ENCODE measurements at places on chromosomes 5 and 9.

- DNase-seq = no peak
Measured at GRCh38 chr5:122371511-122372151, 59.6 kb downstream of the SNCAIP start.

GRCh38 chr9:15349892-15350761, 43.1 kb upstream of the TTC39B start:
- DNase-seq = no peak

DNA sequence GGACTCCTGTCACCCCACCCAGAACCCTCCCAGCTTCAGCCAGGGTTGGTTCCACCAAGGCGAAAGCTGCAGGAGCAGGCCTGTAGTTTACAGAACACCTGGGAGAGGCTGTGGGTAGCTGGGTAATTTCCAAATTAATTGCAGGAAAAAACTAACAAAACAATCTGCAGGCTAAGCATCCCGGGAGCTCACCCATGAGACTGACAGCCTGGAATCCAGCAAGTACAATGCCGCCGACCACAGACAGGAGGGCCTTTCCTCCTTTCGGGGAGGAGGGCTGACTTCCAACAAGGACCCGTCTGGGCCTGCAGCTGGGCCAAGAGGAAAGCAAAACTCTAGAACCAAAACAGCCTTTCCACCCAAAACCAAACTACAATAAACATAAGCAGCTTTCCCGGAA, 10.3 kb downstream of the FOXE1 start:
- DNase-seq = no peak

- DNase-seq = peak; percentile 47
Measured at GRCh38 chr9:84953797-84954705, 284.5 kb downstream of the NTRK2 start.

- no peak for DNase-seq
Measured at GRCh38 chr5:132394667-132395259, 25.3 kb downstream of the SLC22A5 start.

- no peak for DNase-seq
Measured at GRCh38 chr9:90598191-90598590, 44.4 kb downstream of the DIRAS2 start.

GRCh38 chr9:121963528-121963995, 129.5 kb downstream of the TTLL11 start:
- no peak for DNase-seq
